ENCODE measurements at places on chromosomes 13 and 19. TPM values are rescaled to one million over a fixed set of nuclear protein-coding genes. Genes with fewer than 3 reads are reported as not detected.
A peak's percentile ranks its signal among the peaks of the same experiment; 100 is the strongest.

GRCh38 chr19:45745606-45746005 is 12.4 kb downstream of the MEIOSIN start:
- ATAC-seq = no peak

- no peak for ATAC-seq
These were observed 2175.9 kb downstream of the PCDH9 start for GRCh38 chr13:65054277-65054676.

DNA sequence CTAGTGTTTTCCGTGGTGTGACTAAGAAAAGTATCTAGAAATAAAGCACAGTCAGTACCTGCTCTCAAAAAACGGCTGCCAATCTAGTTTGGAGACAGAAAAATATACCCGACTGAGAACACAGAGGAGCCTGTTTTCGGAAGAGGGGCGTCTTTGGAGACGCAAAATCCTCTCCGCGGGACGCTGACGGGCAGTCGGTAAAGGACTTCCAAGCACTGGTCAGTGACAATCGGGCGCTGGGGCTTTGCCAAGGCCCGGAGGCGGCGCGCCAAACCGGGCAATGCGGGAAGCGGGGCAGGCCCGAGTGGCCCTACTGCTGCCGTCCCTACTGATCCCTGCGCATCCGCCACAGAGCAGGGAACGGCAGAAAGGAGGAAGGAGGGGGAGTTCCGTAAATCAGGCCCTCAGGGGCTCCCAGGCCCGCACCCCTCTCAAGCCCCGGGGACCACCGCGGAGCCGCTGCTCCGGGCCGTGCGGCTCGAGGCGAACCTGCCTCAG is 588 bp upstream of the DPY19L3 start:
- peak; percentile 39 for ATAC-seq

DNA sequence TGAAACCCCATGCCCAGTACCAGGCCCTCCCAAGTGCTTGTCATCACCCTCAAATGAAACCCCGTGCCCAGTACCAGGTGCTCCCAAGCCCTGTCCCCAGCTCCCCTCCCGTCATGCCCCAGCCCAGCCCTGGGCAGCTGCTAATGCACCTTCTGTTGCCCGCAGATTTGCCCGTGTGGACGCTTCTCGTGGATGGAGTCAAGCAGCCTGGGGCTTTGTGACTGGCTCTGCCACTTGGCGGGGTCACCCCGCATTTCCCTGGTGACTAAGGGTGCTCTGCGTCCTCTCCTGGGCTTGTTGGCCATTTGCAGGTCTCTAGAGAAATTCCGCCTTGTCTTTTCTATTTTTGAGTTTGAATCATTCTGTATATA is 82.7 kb downstream of the ATP11A start:
- no peak for ATAC-seq

- no peak for ATAC-seq
These were observed 93.3 kb upstream of the ZNF536 start for GRCh38 chr19:30278882-30279254.

DNA sequence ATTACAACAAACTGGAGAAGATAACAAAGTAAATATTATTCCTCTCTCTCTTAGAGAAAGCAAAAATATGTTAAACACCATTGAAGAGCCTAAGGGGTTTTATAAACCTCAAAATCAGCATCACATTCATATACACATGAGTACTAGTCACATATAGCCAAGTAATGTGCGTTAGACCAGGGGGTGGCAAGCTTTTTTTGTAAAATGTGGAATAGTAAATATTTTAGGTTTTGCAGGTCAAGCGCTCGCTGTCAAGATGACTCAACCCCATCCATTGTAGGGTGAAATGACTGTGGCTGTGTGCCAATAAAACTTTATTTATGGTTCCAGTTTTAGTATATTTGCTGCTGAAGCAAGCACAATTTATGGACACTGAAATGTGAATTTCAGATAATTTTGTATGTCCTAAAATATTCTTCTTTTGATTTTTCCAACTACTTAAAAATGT is 21.7 kb downstream of the RFX2 start:
- no peak for ATAC-seq

DNA sequence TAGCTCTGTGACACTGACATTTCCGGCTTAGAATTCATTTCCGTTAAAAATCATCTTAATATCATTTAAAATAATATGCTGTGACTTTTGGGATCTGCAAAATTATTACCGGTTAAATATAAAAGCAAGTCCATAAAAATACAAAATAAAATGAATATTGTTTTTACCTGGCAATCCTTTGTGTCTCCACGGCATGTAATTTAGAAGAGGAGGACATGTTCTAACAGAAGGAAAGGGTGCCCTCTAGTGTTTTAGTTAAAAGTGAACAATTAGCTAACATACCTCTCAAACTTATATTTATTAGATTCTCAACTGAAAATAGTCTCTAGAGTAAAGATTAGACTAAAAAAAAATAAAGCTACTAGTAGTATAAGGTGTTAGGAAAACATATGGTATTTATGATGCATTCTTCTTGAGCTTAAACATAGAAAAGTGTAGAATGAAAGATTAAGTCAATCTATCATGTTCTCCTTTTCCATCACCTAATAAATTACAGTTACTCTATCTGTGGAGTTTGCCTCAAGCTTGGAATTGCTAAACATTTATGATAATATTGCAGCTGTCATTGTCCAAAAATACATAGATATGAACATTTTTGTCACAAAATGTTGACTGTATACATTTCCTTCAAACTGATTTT is 676.7 kb upstream of the SPRY2 start:
- ATAC-seq = no peak

DNA sequence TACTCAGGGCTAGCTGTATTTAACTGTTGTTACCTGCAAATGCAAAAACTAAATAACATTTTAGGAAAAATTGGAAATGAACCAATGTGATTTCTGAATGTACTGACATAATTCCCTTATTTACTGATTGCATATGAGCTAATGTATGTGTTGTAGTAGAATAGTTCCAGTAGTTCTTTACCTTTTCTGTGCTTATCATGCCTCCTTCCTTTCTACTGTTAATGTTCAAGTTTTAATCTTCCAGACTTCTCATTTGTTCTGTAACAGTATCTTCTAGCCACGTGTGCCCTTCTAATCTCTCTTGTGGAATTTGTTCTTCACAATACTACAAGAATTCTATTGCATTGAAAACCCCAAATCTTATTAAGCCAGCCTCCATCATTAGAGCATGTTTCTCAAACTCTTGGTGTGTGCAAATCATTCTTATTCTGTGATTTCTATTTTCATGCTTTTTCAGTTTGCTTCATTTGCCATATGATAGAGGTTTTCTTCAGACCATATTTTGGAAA is 17.7 kb downstream of the LSM14A start:
- no peak for ATAC-seq

- ATAC-seq = no peak
These were observed 103.9 kb downstream of the GADD45B start for GRCh38 chr19:2579678-2580280.

- ATAC-seq = no peak
These were observed 140.9 kb downstream of the NDFIP2 start for GRCh38 chr13:79621902-79622301.

DNA sequence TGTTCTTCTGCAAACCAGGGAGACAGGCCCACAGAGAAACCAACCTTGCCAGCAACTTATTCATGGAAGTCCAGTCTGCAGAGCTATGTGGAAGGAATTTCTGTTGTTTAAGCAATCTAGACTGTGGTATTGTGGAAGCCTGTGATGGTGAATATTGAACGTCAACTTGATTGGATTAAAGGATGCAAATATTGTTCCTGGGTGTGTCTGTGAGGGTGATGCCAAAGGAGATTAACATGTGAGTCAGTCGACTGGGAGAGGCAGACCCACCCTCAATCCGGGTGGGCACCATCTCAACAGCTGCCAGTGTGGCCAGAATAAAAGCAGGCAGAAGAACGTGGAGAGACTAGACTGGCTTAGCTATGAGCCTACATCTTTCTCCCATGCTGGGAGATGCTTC is 606.0 kb downstream of the EFNB2 start:
- no peak for ATAC-seq

- ATAC-seq = peak; percentile 81
These were observed 1.7 kb upstream of the PTGER1 start for GRCh38 chr19:14476673-14477401.

GRCh38 chr13:46728777-46729176 is 68.2 kb downstream of the ESD start:
- ATAC-seq = no peak

DNA sequence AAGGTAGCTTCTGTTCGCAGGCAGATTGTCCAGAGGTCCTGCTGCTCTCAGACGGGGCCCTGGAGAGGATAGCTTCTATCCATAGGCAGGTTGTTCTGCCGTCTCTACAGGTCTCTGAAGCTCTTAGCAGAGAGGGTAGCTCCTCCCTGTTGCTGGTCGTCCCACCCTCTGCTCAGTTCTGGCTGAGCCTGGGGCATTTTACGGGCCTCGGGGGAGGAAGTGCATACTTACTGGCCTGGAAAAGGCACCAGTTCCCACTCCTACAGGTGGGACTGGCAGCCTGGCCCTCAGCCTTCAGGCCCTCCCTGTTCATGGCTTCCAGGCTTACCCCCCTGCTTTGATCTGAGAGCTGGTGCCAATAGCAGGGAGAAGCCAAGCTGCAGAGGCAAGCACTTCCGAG is 42.3 kb downstream of the USPL1 start:
- peak; percentile 25 for ATAC-seq

DNA sequence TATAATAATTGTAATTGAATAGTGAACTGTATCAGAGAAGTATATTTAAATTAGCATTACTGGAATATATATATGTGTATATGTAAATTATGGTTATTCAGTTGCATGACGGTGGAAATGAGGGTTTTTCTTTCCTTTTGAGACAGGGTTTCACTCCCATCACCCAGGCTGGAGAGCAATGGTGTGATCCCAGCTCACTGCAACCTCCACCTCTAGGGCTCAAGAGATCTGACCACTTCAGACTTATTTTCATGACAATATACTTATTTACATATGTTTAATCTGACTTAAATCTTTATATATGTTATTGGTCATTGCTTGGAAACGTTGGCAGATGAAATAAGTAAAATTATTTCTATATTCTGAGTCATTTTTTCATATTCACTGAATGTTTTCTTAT is 744.4 kb upstream of the PRR20A start:
- ATAC-seq = no peak

- no peak for ATAC-seq
These were observed 60.7 kb downstream of the ZAR1L start for GRCh38 chr13:32254416-32254815.

DNA sequence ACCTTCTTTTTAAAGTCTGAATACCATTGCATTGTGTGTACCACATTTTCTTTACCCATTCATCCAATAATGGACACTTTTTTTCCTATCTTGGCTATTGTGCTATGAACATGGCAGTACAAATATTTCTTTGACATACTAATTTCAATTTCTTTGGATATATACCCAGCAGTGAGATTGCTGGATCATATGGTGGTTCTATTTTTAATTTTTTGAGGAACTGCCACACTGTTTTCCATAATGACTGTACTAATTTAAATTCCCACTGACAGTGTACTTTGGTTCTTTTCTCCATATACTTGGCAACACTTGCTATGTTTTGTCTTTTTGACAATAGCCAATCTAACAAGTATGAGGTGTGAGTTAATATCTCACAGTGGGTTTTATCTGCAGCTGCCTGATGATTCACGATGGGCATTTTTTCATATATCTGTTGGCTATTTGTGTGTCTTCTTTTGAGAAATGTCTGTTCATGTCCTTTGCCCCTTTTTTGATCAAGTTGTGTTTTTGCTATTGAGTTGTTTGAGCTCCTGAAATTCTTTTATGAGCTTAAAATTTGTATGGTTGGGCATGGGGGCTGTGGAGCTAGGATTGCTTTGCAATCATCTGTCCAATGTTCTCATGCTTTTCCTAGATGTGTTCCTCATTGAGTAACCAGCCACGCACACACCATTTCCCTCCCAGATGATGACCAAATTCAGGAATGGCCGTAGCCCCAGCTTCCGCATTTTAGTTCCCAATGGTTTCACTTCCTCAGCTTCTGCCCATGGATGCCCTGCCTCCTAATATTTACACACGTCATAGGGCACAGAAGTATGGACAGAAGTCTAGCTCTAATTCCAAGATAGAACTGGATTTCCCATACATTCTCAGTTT is 380.0 kb upstream of the SGCG start:
- ATAC-seq = peak; percentile 58

Gene F10
- total RNA-seq = 51.7 TPM

Gene LGI4
- 24.8 TPM for total RNA-seq

Gene CYP2S1
- 2.1 TPM for total RNA-seq

Gene ZNF497
- total RNA-seq = 1.5 TPM

Gene ZNF776
- 12.1 TPM for total RNA-seq

Gene FCGBP
- 69.1 TPM for total RNA-seq

Gene CD70
- 2.2 TPM for total RNA-seq

Gene KLF1
- total RNA-seq = not detected

Gene SMAD9
- 93.7 TPM for total RNA-seq

Gene SERP2
- 14.5 TPM for total RNA-seq

Gene ZNF85
- 13.3 TPM for total RNA-seq

All from gastroesophageal sphincter (tissue), 4 donors.